Stimulated activated memory B cell treated with anti-CD40 and anti-IgM and Interleukin-4, amounts not matched to agents 10 μg/mL and 1 μg/mL and 100 μg/mL, for 72 hours (primary cell): ENCODE measurements at places on chromosomes 3 and 15.

- ATAC-seq: no peak
Observed at GRCh38 chr3:26713091-26713490, 90.5 kb downstream of the LRRC3B start.

DNA sequence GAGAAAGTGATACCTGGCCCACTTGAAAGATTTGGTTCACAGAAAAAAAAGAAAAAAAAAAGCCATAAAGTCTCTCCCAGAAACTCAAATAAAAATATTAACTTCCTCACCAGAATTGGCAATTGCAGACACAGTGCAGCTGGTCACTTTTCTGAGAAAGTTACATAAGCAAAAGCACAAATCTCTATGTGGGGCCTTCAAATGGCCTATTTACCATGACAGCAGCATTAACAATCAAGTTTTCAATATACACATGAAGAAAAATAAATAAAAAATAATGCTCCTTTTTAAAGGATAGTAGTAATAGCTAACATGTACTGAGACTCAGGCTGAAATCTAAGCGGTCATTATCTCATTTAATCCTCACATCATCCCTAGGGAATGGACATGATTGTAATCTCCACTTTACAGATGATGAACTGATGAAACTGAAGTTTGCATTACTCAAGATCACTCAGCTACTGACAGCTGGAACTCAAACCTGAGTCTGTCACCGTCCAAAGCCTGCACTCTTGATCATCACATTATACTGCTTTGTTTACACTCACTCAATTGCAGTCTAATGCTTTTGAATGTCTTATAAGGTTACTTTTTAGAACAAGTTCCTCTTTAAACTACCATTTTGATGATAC is 3.3 kb downstream of the NPTN start:
- no peak for ATAC-seq

DNA sequence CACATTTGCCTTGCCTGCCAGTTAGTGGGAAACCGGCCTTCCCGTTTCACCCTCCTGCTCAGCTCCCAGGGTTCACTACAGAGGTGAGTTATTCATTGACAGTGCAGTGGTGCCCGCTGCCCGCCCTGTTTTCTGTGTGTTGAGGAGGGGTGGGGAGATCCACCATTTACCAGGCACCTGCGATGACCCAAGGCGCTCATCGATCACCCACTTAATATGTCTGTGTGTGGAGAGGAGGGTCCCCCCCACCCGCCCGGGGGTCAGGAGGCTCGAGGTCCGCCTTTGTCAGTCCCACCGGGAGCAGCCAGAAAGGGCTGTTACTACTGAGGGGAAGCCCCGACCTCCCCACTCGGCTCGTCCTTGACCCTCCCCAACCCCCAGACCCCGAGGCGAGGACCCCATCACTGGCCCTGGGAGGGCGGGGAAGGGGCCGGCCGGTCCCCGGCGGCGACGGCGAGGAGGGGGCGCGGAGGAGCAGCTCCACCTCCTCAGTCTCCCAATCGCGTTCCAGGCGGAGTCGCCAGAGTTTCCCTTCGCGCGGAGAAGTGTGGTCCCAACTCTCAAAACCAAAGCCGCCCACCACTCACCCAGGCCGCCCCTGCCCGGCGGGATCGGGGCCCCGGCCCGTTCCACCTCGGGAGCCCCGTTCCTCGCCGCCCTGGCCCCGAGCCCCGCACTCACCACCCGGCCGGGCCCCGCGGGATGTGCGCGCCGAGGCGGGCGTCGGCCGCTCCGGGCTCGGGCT is 1.1 kb downstream of the PLXNB1 start:
- ATAC-seq: peak; percentile 58

DNA sequence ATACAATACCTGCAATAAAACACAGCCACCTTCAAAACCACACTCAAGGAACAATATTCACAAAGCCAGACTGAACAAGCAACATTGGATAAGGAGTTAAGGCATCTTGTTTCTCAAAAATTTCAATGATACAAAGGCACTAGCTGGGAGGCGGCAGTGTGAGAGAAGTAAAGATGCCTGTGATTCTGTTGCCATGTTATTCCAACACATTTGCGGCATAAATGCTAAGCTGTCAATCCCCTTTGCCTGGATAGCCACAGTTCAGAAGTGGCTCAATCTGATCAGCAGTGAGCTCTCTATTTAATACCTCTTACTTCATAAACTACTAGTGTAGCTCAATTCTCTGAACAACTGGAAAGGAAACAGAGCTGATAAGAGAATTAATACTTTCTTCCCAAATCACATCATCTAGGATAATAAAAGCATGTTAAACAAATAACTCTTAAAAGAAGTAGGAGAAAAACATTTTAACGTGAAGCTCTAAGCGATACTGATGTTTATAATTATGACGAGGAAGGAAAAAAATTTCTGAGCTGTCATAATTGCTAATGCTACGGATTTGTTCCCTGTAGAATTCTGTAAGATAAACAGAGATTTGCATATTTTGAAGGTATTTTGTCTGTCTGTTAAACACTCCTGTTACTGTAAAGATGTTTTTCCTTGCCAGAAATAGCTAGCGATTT is 358.4 kb downstream of the FOXP1 start:
- ATAC-seq: no peak

DNA sequence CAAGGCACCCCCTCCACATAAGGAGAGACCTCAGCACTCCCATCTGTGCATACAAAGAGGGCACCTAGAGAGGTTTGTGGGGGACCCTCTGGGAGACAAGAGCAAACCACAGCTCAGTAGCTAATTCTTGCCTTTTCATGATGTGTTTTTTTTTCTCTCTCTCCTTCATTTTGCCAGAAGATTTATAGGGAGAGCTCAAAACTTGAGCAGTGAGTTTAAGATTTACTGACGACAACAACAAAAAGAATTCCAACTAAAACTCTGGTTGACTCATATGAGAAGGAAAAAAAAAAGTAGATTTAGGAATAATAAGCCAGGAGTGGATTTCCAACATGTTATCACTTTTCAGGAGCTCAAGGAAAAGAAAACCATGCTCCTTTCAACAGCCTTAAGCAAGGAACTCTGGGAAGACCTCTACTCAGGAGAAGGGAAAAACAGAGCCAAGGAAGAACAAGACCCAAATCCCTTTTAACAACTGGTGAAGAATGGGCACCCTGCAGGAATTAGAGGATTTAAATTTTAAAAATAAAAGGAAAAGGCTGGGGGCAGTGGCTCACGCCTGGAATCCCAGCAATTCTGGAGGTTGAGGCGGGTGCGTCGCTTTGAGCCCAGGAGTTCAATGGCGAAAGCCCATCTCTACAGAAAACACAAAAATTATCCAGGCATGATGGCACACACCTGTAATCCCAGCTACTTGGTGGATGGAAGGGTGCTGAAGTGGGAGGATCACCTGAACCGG is 58.2 kb upstream of the RAD18 start:
- ATAC-seq: no peak

- no peak for ATAC-seq
Observed at GRCh38 chr15:44641651-44642050, 21.8 kb downstream of the SPG11 start.

GRCh38 chr3:176767385-176767784 is 429.9 kb downstream of the TBL1XR1 start:
- no peak for ATAC-seq

- ATAC-seq: no peak
Observed at GRCh38 chr15:76991048-76991447, 3.9 kb upstream of the PSTPIP1 start.

DNA sequence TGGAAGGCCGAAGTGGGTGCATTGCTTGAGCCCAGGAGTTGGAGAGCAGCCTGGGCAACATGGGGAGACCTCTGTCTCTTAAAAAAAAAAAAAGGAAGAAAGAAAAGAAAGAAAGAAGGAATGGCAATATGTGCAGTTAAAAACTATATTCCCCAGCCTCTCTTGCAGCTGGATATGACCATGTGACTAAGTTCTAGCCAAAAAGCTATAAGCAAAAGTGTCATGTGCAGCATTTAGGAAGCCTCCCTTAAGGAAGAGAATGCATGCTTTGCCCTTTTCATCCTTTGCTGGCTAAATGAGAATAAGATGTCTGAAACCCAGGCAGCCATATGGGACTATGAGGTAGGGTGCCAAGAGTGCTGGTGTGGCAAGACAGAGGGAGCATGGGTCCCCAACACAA is 21.8 kb downstream of the CYP19A1 start:
- no peak for ATAC-seq

GRCh38 chr3:114622001-114622400 is 328.2 kb downstream of the TIGIT start:
- no peak for ATAC-seq

- ATAC-seq: no peak
Observed at GRCh38 chr15:63509056-63509954, 4.9 kb downstream of the USP3 start.

- peak; percentile 95 for ATAC-seq
Observed at GRCh38 chr3:46440531-46441294, 24.0 kb downstream of the LTF start.

GRCh38 chr15:39828374-39828931 is 45.8 kb upstream of the FSIP1 start:
- no peak for ATAC-seq

- no peak for ATAC-seq
Observed at GRCh38 chr3:124246949-124247348, 255.0 kb upstream of the ROPN1 start.

DNA sequence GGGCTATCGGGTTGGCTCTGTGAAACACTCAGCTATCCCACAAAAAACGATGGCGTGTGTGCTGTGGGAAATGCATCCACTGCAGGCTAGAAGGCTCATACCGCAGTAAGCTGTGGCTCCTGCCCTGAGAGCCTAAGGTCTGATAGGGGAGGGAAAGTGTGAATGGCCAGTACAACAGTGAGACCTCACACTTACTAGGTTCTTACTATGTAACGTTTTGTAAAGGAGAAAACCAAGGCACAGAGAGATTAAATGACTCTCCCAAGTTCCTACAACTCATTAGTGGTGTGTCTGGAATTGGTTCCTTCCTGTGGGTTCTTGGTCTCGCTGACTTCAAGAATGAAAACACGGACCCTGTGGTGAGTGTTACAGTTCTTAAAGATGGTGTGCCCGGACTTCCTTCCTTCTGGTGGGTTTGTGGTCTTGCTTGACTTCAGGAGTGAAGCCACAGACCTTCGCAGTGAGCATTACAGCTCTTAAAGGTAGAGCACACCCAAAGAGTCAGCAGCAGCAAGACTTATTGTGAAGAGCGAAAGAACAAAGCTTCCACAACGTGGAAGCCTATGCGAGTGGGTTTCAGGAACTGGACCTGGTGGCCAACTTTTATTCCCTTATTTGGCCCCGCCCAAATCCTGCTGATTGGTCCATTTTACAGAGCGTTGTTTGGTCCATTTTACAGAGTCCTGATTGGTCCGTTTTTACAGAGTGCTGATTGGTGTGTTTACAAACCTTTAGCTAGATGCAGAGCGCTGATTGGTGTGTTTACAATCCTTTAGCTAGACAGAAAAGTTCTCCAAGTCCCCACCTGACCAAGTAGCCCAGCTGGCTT is 161.7 kb downstream of the POLR2M start:
- no peak for ATAC-seq

DNA sequence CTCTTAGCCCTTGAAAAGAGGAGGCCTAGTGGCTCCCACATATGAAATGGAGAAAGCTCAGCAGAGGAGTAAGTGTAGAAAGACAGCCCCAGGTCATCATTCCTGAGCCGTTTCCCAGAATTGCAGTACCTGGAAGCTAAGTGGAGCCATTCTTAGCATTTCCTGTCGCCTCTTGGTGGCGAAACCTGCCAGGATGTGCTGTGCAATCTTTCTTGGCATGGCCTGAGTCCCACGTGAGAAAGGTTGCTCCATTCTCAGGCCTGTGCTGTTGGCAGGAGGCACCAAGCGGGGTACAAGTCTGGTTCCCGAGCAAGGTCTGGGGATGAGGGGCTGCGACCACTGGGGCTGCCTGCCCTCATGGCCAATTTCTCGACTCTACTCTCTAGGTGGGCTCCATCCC is 207.2 kb upstream of the TPM1 start:
- ATAC-seq: no peak

- no peak for ATAC-seq
Observed at GRCh38 chr3:100553618-100554372, 55.6 kb upstream of the ADGRG7 start.

GRCh38 chr15:72785432-72785831 is 1.9 kb upstream of the ADPGK start:
- no peak for ATAC-seq

DNA sequence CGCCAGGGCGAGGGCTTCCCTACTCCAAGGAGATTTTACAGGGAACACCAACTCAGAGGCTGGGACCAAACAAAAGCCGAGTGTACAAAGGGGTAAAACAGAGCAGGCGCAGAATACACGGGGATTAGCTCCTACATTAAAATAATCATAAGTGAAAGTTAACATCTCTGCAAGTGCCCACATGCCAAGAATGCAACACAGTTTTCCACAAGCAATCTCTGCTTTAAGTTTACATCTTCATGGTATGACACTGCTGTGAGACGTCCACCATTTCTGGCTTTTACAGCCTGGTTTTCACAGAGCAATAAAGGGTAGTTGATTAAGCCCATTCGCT is 500 bp upstream of the VGLL3 start:
- ATAC-seq: no peak

- ATAC-seq: no peak
Observed at GRCh38 chr3:78116874-78117273, 1077.0 kb downstream of the ROBO2 start.

DNA sequence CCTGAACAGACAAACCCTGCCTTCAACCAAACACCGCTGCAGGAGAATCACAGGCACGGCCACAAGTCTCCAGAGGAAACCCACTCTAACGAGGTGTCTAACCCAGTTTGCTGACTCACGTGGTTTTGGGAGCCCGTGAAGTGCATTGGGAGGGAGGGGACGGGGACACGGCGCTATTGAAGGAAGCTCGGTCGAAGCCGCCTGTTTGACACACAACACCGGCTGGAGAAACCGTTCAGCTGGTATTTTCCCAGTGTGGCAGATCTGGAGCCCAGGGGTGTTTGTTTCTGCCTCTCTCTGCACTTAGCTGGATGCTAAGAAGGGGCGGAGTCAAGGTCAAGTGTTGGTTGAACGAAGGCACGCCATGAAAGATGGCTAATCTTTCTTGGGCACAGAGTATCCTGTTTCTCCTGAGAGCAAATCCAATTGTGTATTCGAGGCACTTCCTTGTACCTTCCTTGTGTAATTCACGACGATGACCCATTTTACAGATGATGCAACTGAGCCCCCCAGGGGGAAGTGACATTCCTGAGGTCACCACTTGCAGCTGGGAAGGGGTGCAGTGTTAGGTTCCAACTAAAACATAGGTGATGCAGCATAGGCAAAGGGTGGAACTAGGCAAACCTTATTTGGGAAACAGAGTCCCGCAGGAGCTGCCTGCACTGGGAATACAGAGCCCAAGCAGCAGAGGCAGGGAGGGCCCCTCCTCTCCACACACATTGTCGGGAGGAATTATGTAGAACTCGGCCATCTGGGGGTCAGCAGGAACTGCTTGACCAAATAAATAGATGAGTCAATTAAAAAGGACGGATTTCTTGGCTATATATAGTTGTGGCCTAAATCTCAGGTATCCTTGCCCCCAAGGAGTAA is 22.5 kb downstream of the SLC6A6 start:
- ATAC-seq: no peak

- ATAC-seq: no peak
Observed at GRCh38 chr15:38471974-38472373, 18.0 kb downstream of the FAM98B start.

DNA sequence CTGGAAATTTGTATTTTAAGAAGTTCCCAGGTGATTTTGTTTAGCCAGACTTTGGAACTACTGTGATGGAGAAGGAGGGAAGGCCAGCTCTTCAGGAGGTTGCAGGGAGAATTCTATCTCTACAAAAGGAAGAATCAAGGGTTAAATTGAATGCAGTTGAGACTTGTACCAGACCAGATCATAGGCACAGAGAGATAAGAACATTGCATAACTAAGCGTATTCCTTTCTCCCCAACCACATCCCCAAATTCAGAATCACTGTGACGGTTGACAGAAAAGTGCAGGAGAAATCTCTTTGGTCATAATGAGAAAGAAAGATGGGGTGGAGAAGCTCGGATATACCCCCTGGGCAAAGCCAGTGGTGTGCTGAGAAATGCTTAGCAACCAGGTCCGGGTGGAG is 7.2 kb downstream of the PLD1 start:
- ATAC-seq: no peak
